ENCODE measurements at places on chromosomes 6 and 20.

DNA sequence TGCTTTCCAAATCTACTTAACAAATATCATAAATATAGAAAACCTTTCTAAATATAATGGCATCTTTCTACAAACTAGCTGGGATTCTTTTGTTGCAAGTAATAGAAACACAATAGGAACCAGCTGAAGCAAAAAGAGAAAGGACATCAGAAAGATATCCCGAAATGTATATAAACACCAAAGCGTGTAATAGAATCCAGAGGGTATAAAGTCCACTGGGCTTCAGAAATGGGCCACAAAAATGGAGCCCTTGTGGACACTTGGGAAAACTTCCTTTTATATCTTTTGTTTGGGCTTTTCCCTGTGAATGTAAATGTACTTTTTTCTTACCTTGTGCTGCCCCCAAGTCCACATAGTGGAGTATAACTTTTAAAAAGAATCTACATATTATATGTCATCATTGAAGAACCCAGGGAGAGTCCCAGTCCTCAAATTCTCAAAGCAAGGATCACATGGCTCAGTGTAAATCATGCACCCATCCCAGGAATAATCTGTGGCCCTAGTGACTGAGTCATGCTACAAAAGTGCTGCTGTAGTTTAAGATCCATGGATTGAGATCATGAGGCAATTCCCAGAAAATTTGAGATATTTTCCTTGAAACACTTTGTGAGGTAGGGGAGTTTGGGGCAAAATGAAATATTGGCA lies 457.0 kb downstream of the EPM2A start:
- no peak for DNase-seq

DNA sequence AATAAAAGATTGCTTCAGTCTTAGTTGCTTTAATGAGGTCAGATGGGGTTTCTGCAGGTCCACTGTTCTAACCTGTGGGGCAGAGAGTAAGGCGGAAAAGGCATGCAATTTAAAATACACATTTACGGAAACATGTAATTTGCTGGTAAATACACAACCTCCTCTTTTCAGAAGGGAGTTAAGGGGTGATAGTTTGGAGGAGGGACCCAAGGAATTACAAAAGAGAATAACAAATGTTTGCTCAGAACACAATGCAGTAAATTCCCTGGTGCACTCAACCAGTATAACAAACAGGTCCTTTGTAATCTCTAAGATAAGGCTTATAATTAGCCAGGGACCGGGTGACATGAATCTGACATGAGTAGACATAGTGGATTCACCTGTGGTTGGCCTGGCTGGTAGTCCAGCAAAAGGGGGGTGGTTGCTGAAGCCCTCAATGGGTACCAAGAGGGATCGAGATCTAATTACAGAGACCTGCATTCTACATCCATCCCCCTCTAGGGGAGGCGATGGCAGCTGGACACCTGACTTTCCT lies 295.1 kb downstream of the PHACTR1 start:
- DNase-seq, result no peak

- no peak for DNase-seq
These were observed 178.8 kb upstream of the PRDM1 start for GRCh38 chr6:105907301-105907700.

GRCh38 chr6:132788658-132789395 lies 9.6 kb downstream of the SLC18B1 start:
- DNase-seq, result no peak

- DNase-seq, result no peak
These were observed 31.5 kb downstream of the NOL4L start for GRCh38 chr20:32553618-32554017.

GRCh38 chr20:24778585-24779031 lies 170.5 kb upstream of the CST7 start:
- DNase-seq, result peak; percentile 55

DNA sequence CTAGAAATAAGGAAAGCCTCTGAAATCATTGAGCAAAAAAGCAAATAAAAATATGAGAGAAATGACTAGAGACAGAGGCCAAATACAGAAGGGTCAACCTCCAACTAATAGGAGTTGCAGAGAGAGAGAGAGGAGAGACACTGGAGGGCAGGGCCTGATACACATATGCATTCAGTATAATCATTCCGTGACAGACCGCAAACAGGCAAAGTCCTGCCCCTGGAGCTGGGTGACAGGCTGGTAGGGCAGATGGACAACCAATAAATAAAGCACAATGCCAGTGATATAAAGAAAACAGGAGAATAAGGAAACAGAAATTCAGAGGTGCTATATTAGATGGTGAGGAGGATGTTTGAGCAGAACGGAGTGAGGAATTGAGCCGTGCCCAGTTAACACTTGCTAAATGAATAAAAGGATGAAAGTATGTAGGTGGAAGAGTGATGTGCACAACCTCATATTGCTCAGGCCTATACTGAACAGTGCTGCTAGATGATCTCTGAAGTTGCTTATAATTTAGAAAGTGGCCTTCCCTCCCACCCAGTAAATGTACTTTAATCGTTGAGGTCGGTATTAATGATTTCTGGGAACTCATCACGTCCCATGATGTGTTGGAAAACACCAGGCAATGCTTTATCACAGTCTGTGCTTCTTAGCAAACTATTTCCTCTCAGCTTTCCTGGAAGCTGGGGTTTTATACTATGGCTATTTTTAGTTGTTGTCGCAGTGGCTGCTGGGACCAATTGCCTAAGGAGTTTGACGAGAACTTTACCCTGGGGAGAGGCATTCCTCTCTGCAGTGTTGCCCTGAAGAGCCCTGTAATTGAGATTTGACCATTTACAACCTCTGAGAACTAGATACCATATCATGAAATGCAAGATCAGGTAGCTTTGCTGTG lies 37.6 kb upstream of the CLIC5 start:
- no peak for DNase-seq

DNA sequence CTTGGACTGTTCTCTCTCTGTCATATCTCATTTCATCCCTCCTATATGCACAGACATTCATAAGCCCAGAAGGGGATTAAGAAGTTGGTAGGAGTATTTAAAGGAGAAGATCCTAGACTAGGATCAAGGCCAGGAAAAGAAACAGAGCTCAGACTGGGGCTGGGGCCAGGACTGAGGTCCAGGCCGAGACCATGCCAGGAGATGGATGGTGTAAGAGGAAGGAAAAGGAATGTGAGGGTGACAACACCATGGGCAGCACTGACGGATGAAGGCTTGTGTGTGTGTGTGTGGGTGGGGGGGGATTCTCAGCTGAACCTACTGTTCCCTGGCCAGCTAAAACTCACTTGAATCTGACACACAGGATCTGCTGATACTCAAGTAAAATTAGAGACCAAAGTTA lies 182.1 kb downstream of the KIF6 start:
- DNase-seq, result no peak

DNA sequence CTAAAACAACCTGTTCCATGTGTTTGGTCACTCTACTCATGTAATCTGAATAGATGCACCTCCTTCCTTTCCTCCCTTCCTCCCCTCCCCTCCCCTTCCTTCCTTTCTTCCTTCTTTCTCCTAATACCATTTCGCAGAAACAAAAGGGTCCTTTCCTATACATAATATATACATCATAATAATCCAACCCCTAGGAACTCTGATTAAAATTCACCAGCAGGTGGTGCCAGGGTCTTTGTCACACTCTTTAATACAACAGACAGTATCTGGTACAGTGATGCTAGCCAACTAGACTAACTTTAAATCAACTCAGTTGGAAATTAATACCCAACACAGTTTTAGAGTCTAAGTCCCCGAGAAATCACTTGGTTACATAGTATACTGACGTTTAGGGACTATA lies 181.2 kb upstream of the SHLD1 start:
- DNase-seq, result peak; percentile 17

DNA sequence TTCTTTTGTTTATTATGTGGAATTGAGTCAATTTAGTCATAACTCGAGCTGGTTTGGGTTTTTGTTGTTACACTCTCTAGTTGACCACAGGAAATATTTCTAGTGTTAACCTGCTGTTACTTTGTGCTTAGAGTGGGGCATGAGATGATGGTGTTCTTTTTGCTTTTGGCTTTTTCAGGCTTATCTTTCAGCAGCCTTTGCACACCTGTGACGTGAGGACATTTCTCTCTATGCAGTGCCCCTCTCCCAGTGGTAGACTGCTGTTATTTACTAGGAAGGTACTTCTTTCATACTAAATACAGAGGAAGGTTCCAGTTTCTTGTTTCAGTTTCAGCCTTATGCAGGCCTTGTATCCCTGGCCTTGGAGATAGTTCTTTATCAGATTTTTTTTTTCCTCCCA lies 766.8 kb upstream of the MAN1A1 start:
- DNase-seq, result no peak

DNA sequence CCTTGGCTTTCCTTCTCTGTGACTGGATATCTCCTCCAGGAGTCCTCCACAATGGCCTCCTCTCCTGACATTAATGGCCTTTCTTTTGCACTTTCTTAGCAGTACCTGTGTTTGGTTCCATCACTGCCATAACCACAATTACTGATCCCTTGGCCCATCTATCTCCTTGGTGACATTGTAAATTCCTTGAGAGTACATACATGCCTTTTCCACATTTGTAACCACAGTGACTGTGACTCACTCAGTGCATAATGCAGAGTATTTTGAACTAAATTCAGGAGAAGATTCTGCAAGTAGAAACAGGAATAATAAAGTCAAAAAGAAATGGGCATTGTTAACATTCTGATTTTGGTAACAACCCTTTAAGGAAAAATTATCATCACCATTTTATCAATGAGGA lies 197.2 kb upstream of the SOX4 start:
- DNase-seq, result no peak

DNA sequence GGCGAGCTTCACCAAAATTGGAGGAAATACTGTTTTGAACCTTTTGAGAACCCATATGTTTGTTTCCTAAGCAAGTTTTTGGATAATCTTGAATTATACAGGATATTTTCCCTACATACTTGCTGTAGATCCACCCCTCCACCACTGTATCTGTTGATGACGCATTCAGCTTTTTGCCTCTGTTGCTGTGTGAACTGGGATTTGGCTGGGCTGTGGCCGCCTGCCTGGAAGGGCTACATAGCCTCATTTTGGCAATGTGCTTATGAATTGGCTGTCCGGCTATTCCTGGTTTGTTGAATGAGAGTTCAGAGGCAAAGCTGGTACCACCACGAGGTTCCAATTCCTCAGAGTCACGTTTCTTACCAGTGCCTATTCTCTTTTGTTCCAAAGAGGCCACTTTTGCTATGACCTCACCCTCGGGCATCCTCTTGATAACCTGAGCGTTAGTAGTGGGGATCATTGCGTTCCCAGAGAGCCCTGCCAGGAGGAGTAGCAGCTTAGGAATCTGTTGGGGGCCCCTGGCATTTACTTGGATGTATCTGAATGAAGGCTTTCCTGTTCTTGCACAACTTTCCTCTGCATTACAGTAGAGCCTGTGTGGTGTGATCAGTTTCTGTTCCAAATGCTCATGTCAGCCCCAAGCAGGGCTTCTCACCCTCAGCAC lies 6.4 kb downstream of the FAM83D start:
- DNase-seq, result no peak

DNA sequence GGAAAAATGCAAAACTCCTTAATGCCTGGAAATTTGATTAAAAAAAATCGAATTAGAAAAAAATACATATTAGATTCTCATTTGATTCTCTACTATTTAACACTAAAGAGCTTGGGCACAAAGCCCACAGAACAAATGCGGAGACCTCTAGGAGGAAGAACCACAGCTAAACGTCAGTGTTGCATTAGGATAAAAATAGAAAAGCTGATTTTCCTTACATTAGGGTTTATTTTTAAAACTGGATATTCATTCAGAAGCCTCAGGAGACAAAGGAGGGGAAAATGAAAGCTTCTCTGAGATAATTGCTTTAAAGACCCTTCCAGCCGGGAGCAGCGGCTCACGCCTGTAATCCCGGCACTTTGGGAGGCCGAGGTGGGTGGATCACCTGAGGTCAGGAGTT lies 77.3 kb downstream of the ECT2L start:
- DNase-seq, result no peak

DNA sequence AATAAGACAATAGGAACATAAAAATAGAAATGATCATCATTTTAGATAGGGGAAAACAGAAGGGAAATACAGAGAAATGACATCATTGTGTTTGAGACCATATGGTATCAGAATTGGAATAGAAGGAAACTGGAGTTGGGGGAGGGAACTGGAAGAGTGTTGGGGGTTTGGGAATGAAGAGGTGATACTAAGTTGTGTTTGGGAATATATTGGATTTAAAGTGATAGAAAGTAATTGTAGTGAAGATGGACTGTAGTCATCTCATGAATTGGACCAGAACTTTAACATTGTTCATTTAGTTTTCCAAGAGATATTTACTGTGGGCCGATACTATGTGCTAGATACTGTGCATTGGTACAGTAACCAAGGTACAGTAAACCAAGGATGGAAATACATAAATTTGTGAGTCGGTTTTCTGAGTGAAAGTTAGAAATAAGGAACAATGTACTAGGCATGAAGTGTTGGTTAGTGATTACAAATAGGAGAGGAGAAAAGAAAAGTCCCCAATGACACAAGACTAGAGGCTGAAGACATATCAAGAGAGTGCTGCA lies 32.3 kb downstream of the KCNQ5 start:
- DNase-seq, result no peak

- no peak for DNase-seq
These were observed 79.2 kb downstream of the WDR27 start for GRCh38 chr6:169622618-169623017.

DNA sequence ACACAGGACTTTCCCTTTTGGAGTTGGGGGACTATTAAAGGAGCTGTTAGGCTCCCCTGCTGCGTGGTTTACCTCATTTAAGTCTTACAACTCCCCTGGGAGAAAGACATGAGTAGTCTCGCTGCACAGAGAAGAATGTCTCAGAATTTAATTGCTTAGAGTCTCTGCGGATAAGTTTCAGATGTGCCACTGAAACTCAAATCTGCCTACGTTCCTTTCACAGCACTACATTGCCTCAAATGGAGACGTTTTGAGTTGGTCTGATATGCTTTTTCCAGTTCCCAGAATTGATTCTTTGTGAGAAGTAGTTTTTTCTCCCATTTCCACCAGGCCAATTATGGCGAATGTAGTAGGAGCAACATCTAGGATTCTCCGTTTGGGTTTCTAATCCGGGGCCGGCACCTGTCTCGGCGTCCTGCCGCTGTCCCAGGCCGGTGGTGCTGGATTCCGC lies 532 bp upstream of the SLC35F1 start:
- no peak for DNase-seq

GRCh38 chr20:5908981-5909380 lies 41.4 kb downstream of the TRMT6 start:
- DNase-seq, result no peak

DNA sequence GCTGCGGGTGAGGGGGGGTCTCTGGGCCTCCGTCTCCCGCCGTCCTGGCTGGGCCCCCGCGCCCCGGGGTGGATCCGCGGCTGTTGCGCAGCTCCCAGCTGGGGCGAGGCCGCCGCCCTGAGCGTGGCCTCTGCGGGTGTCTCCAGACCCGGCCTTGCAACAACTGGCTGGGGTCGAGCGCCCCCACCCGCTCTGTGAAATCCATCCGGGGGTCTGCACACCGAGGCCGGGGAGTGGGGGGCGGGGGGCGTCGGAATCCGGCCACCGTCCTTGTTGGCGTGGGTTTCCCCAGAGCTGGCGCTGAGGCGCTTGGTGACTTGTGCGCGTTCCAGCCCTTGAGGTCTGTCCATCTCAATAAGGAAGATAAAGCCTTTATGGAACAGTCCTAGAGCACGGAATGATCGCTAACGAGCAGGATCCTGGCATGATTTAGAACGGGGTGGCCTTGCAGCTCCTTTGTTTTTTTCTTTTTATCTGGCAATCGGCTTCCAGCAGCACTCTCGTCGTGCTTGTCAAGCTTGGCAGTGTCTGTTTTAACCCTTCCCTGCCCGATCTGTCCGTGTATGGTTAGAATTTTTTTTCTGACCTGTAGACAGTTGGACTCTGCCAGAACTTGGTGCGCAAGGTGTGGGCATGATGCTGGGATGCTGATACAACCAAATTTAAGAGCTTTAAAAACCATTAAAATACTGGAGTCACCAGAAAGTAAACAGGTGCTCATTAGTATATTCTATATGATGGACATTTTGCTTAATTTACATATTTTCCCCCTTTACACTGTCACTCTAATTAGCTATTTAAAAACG lies 675 bp downstream of the DSTN start:
- peak; percentile 60 for DNase-seq
